Astrocyte (in vitro differentiated cells and primary cell): ENCODE measurements at places on chromosomes 1 and 21. TPM values are rescaled to one million over a fixed set of nuclear protein-coding genes. Genes with fewer than 3 reads are reported as not detected.

Gene HSPA6
- 0.65 and 0.68 TPM in 2 replicates for total RNA-seq

DNA sequence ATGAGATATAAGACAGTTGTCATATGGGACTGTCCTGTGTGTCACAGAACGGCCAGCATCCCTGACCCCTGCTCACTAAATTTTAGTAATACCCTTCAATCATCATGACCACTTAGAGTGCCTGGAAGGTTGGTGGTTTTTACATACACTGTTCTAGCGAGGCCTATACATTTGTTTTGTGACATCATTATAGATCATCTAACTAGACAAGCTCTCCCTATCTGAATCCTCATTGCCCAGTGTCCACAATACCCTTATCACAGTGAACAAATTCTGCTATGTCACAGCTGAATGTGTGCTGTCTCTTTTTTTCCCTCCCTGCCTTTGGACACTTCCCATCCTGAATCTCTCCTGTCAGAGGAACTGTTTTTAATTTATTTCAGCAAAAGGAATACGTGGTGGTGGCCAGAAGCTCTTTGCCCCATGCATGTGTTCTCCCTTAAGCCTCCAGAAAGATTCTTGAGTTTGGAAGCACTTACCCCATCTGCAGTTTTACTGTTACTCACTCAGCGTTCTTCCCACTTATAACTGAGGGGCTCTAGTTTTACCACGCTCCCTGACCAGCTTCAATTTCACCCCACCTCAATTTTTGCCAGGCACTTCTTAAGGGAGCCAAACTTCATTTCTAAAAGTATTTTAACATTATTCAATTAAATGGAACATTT lies 70.3 kb downstream of the OLFML2B start:
- no peak for DNase-seq

- no peak for DNase-seq
Measured at GRCh38 chr1:161068306-161069234, 1.1 kb downstream of the ARHGAP30 start.

DNA sequence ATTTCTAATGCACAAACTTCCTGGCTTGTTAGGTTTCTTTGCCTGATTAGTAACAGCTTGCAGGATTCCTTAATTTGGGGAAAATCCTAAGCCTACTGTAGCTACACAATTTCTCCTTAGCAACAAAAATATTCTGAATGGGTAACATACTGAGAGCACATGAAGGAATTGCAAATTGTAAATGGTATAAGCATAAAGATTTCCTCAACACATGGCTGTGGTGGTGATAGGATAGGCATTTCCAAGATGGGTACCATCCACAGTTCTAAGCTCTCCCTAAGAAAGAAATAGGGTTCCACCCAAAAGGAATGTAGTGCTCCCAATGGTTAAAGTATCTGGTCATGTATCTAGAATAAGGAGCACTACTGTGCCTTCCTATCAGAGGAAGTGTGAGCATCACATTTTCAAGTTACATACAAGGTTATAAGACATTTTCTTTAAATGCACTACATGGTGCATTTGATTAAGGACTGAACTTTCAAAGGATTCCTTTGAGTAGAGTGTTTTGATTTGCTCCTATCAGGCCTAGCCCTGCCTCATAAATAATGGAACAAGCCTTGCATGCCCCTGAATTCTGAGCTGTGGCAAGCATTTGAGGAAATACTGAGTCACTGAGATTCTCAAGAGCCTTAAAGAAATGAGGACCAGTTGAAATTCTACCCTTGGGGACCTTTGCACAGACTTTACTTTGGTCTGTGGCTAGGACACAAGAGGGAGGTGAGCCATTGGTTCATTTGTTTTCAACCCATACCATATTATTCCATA lies 286.4 kb downstream of the PTBP2 start:
- peak; percentile 39 for DNase-seq

DNA sequence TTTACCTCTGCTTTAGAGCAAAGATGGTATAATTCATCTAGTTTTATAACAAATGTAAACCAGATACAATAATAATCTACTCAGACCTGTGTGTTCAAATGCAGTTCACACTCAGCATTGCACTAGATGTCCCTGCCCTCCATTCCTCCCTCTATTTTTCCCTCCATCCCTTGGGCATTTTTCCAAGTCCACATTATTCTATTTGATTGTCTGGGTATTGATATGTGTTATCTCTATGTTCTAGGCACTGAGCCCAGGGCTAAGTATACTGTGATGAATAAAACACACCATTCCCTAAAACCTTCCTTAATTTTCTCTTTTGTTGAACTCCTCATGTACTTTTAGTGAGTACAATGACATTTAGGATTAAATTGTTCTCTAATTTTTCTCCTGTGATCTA lies 66.2 kb upstream of the HMCN1 start:
- no peak for DNase-seq
